Globus pallidus (tissue), 1 donor: ENCODE measurements at places on chromosomes 13 and 19.

- peak; percentile 72 for DNase-seq
Measured at GRCh38 chr13:27283906-27284493, 13.4 kb downstream of the RASL11A start.

GRCh38 chr19:13951043-13951442, 1.3 kb upstream of the DCAF15 start:
- no peak for DNase-seq

DNA sequence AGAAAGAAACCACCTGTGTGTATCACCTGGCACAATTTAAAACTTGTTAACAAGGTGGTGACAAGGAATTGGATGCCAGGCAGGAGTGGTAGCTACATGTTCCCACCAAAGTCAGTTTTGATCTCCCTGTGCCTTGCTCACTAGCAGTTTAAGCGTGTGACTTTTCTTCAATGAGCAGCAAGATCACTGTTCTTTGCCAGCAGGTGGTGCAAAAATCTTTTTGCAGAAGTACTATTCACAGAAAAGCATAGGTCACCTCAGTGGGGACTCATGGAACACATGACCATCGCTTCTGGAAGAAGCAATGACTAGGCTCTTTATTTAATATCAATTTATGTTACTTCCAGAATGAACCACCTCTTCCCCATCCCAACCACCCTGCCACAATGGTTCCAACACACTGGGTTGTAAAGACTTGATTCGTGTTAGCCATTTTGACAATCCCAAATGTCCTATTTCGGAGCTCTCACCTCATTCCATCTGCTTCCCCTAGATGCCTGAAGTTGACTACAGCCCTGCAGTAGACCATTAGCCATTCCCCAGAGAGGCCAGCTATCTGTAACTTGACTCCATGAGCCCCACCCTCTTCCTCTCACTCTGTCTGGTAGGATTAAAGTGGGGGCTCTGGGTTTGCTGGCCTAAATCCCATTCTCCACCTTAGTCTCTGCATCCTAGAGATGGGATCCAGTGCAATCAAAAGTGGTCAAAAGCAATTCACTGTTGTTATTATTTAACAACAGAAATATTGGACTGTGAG, 59.1 kb upstream of the TNFRSF19 start:
- peak; percentile 13 for DNase-seq

GRCh38 chr13:21446656-21447055, 12.4 kb downstream of the ZDHHC20 start:
- no peak for DNase-seq

GRCh38 chr19:2503521-2504109, 27.7 kb downstream of the GADD45B start:
- no peak for DNase-seq

- DNase-seq, result no peak
Measured at GRCh38 chr19:13844130-13844631, 32.8 kb upstream of the NANOS3 start.

- DNase-seq, result no peak
Measured at GRCh38 chr13:21556051-21556450, 47.9 kb downstream of the MICU2 start.

DNA sequence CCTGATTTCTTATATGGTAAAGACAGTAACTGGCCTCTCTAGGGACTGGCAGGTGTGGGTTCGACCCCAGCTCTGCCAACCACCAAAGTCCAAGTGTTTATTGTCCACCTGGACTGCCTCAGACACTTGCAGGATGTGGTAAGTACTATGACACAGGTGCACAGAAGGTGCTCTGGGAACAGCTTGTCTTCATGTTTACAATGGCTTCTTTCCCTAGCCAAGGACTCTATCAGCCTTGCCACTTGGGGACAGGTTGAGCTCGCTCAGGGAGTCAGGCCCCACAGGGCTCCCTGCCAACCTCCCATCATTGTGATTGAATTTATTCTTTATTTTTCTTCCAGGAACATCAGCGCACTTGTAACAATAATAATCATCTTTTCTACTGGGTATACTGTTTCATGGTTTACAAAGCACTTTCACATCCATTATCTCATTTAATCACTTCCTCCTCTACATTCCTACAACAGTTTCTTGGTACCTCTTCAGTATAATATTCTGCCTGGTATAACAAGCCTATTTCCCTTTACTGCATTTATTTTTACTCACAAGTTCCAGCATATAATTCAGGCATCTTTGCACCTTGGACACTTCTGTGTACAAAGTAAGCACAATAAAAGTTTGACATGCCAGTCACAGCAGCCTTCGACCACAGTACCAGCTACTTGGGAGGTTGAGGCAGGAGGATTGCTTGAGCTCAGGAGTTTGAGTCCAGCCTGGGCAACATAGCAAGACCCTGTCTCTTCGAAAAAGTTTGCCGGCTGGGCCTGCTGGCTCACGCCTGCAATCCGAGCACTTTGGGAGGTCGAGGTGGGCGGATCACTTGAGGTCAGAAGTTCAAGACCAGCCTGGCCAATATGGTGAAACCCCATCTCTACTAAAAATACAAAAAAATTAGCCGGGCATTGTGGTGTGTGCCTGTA, 24.2 kb upstream of the GATAD2A start:
- no peak for DNase-seq

DNA sequence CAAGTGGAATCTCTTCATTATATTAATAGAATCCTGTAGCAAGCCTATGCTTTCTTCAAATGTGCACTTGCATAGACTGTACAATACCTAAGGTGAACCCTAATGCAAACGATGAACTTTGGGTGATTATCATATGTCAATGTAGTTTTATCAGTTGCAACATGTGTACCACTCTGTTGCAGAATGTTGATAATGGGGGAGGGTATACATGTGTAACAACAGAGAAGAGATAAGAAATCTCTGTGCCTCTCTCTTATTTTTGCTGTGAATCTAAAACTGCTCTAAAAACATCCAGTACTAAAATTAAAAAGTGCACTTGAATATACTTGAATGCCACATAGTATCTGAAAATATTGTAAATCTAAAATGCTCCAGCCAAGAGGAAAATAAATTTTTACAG, 820.8 kb upstream of the MIR17HG start:
- DNase-seq, result no peak

DNA sequence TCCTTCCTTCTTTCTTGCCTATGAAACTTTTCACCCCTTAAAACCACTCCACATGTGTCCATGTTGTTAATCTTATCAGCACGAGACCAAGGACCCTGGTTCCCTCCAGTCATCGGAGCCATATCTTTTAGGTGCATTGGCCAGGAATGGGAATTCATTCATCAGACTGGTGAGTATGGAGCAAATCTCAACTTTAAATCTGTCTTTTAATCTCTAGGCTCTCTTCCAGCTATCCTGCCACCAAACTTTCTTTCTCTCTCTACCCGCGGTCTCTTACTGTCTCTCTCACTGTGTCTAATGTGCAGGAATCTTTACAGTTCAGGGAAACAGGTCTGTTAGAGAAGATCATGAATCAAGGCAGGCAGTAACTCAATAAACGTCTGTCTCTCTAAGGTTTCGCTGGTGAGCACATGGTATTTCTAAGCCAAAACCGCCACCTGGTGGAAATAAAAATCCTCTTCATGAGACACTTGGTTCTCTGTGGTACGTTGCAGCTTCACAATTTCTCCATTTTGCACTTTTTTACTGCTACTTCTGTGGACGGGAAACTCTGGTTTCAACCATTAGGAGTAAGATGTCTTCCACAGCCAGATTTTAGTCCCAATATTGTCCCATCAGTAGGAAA, 16.1 kb downstream of the LGALS16 start:
- peak; percentile 66 for DNase-seq

DNA sequence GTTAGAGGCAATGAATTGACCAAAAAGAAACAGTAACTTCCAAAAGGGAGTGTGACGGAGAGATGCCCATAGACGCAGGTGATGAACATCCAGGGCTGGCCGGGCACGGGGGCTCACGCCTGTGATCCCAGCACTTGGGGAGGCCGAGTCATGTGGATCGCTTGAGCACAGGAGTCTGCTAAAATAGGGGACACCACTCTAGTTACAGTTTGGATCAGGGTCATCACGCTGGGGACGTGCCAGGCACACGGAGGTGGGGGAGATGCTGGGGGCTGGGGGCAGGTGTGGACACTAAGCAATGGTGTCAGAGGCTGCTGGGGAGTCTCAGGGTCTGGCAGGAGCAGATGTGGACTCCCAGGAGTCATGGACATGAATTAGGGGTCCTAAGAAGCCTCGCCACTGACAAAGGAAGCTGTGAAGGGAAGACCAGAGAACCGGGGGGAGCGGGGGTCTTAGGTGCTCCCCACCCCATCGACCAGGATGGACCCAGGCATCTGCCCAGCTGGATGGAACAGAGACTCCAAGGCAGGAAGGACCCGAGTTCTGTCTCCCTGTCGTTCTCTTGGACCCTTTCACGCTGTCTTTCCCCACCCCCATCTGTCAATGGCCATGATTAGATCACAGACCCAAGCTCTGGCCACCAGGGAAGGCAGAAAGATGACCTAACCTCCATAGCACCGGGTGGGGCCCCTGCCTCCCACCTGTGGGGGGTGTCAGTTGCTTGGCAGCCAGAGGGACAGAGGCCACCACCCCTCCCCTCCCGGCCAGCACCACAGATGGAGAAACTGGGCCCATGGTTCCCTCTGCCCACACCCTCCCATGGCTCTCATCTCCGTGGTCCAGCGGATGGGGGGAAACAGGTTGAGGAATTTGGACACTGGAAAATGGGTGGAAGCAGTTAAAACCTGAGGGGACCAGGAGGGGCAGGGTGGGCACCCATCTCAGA, 19.6 kb downstream of the CCDC8 start:
- no peak for DNase-seq

DNA sequence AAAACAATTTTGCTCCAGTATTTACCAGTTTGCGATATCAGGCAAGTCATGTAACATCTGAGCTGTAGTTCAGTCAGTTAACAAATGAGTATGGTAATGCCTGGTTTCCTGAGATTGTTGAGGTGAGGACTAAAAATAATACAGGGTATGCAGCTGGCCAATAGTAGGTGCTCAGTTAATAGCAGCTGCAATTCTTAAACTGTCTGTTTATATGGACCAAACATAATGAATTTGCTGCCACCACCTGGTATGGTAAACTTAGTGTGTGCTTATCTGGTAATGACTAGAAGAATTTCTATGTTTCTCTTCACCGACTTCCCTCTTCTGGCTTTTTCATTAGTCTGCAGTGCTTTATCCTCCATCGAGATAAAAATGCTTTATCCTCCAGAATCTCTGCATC, 9.1 kb downstream of the ZMYM2 start:
- DNase-seq, result no peak

DNA sequence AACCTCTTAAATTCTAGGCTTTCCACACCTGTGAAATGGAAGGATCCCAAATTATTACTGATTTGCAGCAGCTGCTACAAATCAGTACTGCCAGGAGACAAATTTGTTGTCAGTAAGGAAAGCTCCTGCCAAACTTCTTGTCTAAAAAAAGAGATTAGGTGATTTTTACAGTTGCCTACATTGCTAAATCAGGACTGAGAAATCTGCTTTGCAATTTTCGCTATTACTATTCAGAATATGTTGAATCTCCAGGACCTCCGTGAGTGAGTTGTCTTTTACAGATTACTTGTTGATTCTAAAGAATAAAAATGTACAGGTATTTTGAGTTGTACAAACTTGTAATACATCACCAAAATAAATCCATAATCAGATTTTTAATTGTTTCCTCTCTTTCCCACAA, 1815.9 kb downstream of the PCDH9 start:
- DNase-seq, result no peak

DNA sequence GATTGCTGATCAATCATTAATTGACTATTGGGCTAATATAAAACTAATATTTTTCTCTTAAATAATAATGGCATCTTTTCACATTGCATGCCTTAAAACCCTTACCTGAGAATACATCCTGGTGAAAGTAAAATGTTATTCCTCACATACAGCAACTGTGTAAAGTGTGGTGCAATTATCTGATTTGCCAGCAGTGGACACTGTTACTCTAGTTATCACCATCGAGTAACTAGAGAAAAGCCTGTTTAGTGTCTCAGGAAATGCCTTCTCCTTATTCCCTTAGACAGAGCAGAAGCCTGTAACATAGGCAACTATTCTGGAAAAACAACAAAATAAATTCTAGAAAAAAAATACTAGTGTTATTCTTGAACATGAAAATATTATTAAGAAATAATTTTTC, 459.8 kb downstream of the FGF14 start:
- peak; percentile 38 for DNase-seq

- no peak for DNase-seq
Measured at GRCh38 chr13:83691966-83692365, 190.3 kb downstream of the SLITRK1 start.

DNA sequence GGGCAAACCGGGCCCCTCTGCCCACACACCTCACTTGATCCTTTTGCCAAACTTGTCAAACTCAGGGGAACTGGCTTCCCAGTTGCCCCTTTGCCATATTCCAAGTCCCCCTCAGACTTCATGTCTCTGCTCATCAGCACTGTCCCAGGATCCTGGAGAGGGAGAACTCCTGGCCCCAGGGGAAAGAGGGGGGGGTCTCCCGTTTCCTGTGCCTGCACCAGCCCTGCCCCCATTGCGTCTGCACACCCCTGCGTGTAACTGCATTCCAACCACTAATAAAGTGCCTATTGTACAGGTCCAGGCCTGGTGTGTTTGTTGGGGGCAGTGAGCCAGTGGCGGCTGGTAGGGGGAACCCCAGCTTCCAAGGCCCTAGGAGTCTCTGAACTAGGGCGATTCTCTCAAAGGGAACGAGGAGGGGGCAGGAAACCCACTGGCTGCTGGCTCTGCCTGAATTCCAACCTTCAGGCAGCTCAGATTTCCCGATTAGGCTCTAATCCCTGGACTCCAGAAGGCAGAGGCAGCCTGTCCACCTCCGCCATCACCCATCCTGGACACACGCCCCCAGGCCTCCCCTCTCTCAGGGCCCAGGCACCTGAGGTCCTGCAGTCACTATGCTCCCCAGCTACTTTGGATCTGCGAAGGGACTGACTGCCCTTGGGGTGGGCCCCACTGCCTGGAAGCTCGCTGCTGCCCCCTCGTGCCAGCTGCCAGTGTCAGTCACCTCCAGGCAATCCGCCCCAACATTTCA, 9.7 kb upstream of the ILF3 start:
- peak; percentile 82 for DNase-seq

DNA sequence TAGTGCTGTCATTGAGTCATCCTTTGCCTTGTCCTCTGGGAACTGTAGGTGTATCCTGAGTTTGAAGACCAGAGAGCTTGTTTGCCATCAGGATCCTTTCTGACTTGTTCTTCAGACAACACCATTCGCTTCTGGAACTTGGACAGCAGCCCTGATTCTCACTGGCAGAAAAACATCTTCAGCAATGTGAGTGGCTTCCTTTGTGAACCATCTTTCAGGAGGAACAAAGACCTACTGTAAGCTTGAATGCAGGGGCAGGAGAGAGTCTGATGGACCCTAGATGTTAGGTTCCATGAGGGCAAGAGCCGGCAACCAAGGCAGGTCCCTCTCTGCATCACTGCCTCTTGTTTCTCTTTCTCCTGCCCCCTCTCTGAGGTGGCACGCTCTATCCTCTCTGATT, 26.7 kb downstream of the WDR62 start:
- DNase-seq, result peak; percentile 93

DNA sequence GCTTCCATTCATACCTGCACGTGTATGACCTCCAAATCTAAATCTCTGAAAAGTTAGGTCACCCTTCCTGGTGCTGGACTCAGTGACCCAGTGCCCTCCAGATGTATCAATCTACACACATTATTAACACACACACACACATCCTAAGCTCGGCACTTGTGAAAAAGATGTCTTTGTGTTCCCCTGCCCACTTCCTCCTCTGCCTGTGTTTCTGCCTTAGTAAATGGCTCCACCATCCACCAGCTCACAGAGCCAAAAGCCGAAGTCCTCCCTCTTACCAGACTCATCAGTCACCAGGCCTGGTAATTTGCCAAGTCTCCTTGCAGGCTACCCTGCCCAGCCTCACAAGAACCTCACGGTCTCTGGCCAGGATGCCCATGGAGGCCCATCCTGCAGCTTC, 131.5 kb downstream of the SHISA2 start:
- no peak for DNase-seq
